ENCODE measurements at places on chromosomes 4 and X.

GRCh38 chrX:119690921-119691716 lies 1.8 kb downstream of the SEPTIN6 start:
- peak; percentile 40 for DNase-seq

GRCh38 chr4:40367451-40367850 lies 32.3 kb downstream of the CHRNA9 start:
- DNase-seq = no peak

- no peak for DNase-seq
Measured at GRCh38 chrX:118595501-118596042, 100.0 kb downstream of the DOCK11 start.

GRCh38 chr4:177225605-177226004 lies 84.1 kb upstream of the NEIL3 start:
- no peak for DNase-seq

GRCh38 chr4:1211371-1211770 lies 37.6 kb downstream of the CTBP1 start:
- no peak for DNase-seq

GRCh38 chr4:144967161-144967560 lies 130.8 kb downstream of the ANAPC10 start:
- DNase-seq = no peak

DNA sequence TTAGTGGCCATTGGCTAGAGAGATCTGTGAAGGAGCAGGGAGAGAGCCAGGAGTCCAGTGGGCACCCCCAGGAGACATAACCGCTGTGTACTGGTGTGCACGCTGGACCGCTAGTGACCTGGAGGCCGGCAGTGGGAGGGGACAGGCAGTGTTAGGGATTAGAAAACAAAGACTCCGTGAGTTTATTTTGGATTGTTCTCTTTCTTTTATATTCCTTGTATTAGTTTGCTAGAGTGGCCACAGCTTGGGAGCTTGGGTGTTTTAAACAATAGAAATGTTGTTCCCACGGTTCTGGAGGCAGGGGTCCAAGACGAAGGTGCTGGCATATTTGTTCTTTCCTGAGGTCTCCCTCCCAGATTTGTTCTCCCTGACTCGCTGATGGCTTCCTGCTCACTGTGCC lies 266.4 kb downstream of the RAPGEF2 start:
- DNase-seq = no peak

GRCh38 chr4:53684136-53685130 lies 93.1 kb upstream of the LNX1 start:
- no peak for DNase-seq
